Transverse colon (tissue), 4 donors: ENCODE measurements at places on chromosomes 7 and 10. TPM values are rescaled to one million over a fixed set of nuclear protein-coding genes. Genes with fewer than 3 reads are reported as not detected.
A peak's percentile ranks its signal among the peaks of the same experiment; 100 is the strongest.

GRCh38 chr7:149764481-149765398 lies 8.6 kb downstream of the ZNF467 start:
- H3K4me1 ChIP-seq: no peaks in the 10 kb centered on the region
- H3K36me3 ChIP-seq: no peaks in the 10 kb centered on the region
- no peak overlapping the region for H3K27ac ChIP-seq
- no peak for DNase-seq
- H3K27me3 ChIP-seq: peaks cover 42% of the 10 kb centered on the region

DNA sequence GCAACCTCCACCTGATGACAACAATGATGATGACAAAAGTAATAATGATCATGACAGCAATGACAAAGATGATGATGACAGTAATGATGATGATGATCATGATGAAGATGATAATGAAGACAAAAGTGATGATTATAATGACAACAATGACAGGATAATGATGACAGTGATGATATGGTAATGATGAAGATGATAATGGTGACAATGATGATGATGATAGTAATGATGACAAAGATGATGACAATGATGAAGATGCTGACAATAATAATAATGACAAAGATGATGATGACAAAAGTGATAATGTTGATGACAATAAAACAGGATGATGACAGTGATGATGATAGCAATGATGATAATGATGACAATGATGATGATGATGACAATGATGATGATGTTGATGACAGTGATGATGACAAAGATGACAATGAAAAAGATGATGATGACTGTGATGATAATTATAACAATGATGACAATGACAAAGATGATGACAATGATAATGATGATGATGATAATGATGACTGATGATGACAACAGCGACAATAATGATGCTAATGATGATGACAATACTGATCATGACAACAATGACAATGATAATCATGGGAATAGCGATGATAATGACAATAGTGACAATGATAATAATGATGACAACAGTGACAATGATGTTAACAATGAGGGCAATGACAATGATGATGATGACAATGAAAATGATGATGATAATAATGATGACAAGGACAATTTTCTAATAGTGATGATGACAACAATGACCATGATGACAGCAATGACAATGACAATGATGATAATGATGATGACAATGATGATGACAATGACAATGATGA lies 1106.5 kb upstream of the AUTS2 start:
- H3K4me1 ChIP-seq: no peaks in the 10 kb centered on the region
- no peaks in the 10 kb centered on the region for H3K36me3 ChIP-seq
- no peak overlapping the region for H3K4me3 ChIP-seq
- H3K27ac ChIP-seq: no peak overlapping the region

GRCh38 chr10:128484041-128484440 lies 357.8 kb upstream of the MKI67 start:
- no peaks in the 10 kb centered on the region for H3K4me1 ChIP-seq
- no peak for DNase-seq
- H3K27ac ChIP-seq: no peak overlapping the region
- H3K4me3 ChIP-seq: no peak overlapping the region
- peaks cover 14% of the 10 kb centered on the region for H3K27me3 ChIP-seq

DNA sequence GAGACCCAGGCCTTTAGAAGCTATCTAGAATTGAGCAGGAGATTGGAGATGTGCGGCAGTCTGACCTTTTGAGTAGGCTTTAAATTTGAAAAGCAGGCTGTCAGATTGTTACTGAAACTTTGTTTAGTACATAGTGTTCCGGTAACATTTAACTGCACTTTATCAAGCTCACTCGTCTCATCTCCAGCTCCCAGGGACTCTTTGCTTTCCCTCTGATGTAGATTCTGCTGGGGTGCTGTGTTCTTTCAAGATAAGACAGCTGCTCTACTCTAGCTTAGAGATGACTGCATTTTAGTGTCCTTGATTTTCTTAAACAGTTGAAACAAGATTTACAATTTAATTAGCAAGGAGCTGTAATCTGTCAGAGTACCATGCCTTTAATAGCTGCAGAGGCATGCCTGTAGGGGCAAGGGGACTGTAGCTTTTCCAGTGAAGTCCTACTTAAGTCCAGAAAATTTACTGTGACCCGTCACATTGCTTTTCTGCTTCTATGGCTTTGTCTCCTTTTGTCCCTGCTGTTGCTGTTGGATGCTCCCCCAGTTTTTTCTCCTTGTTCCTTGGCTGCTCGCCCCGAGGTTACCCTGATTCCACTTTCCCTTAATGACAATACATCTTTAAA lies 56.4 kb upstream of the MTPN start:
- H3K27ac ChIP-seq: peak overlapping the region; percentile 82
- peak; percentile 16 for DNase-seq
- no peak overlapping the region for H3K4me3 ChIP-seq
- H3K4me1 ChIP-seq: peaks cover 7% of the 10 kb centered on the region
- no peaks in the 10 kb centered on the region for H3K27me3 ChIP-seq

GRCh38 chr7:13028825-13029099 lies 341.3 kb downstream of the ARL4A start:
- no peak for DNase-seq
- H3K4me3 ChIP-seq: no peak overlapping the region
- H3K27me3 ChIP-seq: no peaks in the 10 kb centered on the region
- peaks cover 5% of the 10 kb centered on the region for H3K4me1 ChIP-seq
- H3K36me3 ChIP-seq: no peaks in the 10 kb centered on the region

- DNase-seq: peak; percentile 78
- H3K27ac ChIP-seq: peak overlapping the region; percentile 68
- no peak overlapping the region for H3K4me3 ChIP-seq
- H3K27me3 ChIP-seq: no peaks in the 10 kb centered on the region
Observed at GRCh38 chr10:33273295-33274002, 61.0 kb downstream of the NRP1 start.

GRCh38 chr10:24207781-24208611 lies 942 bp upstream of the KIAA1217 start:
- no peaks in the 10 kb centered on the region for H3K36me3 ChIP-seq
- H3K4me1 ChIP-seq: peaks cover 33% of the 10 kb centered on the region
- peak overlapping the region; percentile 46 for H3K4me3 ChIP-seq
- no peaks in the 10 kb centered on the region for H3K27me3 ChIP-seq
- H3K27ac ChIP-seq: peak overlapping the region; percentile 89

The TMEM273 gene
- total RNA-seq: 10.1 TPM

DNA sequence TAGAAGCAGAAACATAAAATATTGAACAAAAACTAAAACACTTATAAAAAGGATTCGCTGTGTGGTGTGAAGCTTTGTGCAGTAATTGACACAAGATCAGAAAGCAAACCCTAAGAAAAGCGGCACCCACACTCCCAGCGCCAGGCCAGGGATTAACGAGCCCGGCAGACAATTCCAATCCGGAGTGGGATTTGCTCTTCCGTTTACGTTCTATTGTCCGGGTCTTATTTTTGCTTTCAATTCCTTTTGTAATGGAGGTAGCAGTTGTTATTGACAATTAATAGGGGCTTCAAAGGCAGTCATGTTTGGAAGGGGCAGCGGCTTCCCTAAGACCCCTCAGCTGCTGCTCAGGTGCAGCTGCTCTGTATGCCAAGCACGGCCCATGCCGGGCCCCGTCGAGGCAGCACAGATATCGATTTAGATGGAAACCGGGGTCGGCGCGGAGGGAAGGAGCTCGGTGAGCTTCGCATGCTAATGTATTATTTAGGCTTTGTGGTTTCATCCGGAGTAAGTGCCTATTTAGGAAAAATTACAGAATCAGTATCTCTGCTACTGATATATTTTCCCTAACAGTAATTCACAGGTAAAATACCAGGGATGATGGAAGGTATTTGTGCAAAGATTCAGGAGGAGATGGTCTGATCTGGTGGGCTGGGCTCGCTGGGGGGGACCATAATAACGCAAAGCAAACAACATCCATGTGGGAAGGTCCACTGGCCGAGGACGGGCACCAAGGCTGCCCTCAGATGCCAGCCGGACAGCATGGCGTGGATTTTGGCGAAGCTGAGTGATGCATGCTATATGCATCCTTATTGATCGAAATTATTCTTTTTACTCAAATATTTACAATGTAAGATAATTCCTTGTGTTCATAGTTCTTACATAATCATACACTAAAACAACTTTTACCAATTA lies 561.7 kb downstream of the PTPRN2 start:
- H3K27me3 ChIP-seq: no peaks in the 10 kb centered on the region
- H3K4me1 ChIP-seq: peaks cover 2% of the 10 kb centered on the region
- H3K36me3 ChIP-seq: no peaks in the 10 kb centered on the region
- no peak overlapping the region for H3K27ac ChIP-seq
- no peak overlapping the region for H3K4me3 ChIP-seq

The NODAL gene
- not detected for total RNA-seq

- no peaks in the 10 kb centered on the region for H3K36me3 ChIP-seq
- no peak for DNase-seq
- peaks cover 7% of the 10 kb centered on the region for H3K4me1 ChIP-seq
- no peak overlapping the region for H3K4me3 ChIP-seq
- no peaks in the 10 kb centered on the region for H3K27me3 ChIP-seq
- no peak overlapping the region for H3K27ac ChIP-seq
Observed at GRCh38 chr7:64793106-64793755, 997 bp upstream of the ZNF138 start.
